Activated CD4-positive, alpha-beta memory T cell treated with anti-CD3 and anti-CD28 coated beads, Interleukin-2, amount 10 ng/mL, durations not matched to agents 7 days and 5 days (primary cell): ENCODE measurements at places on chromosomes 5 and 9. TPM values are rescaled to one million over a fixed set of nuclear protein-coding genes. Genes with fewer than 3 reads are reported as not detected.

The ROR2 gene
- 2.1 TPM for total RNA-seq

The IL5 gene
- 3.3 TPM for total RNA-seq

The SLC22A4 gene
- total RNA-seq = 0.10 TPM

The CCNJL gene
- not detected for total RNA-seq

The CMYA5 gene
- total RNA-seq = 0.10 TPM
